Spinal cord (tissue), 10 donors: ENCODE measurements at places on chromosomes 3 and 15.
A peak's percentile ranks its signal among the peaks of the same experiment; 100 is the strongest.

DNA sequence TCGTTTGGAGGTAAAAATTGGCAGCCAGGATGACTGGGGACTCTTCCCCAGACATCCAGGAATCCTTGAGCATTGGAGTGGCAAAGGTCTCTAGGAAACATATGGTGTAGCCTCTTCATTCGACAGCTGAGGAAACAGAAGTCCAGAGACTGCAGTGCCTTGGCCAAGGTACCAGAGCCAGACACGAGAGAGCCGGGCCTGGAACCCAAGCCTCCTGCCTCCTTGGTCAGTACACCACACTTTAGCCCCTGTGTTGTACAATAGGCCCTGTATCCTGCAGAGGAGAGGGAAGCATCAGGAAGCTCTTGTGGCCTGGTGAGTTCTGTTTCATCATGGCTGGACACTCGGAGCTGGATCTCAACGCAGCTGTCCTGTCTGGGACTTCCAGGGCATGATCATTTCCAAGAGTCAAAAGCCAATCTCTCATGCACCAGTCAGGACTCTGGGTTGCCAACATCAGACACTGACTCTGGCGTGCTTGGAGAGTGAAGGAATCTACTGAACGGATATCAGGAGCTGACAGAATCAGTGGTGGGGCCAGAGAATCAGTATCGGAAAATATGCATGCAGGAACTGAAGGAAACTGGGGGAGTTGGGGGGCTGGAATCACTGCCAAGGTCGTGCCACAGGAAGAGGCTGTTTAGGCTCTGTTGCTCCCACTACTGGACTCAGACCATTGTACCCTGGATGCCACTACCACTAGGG is 6.4 kb upstream of the MINAR1 start:
- no peak for DNase-seq

- DNase-seq = no peak
These were observed 964 bp downstream of the NRROS start for GRCh38 chr3:196640297-196641018.

GRCh38 chr15:41801850-41802455 is 25.9 kb upstream of the JMJD7 start:
- DNase-seq = no peak

- DNase-seq = no peak
These were observed 459.7 kb upstream of the EPHA6 start for GRCh38 chr3:96354742-96355141.

DNA sequence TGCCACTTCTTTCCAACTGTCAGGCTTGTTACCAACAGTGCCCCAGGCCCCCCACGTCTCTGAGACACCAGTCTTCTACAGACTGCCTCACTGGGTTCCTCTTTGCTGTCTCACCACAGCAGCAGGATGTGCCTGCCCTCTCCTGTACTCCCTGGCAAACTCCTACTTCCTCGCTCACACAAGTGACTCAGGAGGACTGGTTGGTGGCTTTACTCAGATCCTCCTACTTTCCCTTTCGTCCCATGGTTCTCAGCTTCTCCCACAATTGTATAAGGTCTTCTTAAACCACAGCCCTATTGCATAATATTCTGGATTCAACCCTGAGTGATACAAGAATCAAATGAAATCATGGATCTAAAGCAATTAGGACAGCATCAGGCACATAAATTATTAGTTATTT is 246.6 kb upstream of the PROK2 start:
- no peak for DNase-seq

DNA sequence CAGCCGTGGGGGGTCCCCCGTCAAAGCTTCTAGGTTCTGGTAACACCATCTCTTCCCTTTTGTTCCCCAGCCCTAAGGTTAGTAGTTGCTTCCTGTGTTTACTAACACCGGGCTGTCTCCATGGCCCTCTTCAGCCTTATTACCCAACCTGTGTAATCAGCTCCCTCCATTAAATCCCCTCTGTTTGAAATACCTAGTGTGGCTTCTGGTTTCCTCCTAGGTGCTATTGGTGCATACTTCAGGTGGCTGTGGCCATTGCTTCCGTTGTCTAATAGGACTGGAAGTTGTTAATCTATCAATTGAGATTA is 35.3 kb downstream of the MOBP start:
- no peak for DNase-seq

GRCh38 chr3:67853520-67853919 is 199.1 kb upstream of the SUCLG2 start:
- DNase-seq = no peak

DNA sequence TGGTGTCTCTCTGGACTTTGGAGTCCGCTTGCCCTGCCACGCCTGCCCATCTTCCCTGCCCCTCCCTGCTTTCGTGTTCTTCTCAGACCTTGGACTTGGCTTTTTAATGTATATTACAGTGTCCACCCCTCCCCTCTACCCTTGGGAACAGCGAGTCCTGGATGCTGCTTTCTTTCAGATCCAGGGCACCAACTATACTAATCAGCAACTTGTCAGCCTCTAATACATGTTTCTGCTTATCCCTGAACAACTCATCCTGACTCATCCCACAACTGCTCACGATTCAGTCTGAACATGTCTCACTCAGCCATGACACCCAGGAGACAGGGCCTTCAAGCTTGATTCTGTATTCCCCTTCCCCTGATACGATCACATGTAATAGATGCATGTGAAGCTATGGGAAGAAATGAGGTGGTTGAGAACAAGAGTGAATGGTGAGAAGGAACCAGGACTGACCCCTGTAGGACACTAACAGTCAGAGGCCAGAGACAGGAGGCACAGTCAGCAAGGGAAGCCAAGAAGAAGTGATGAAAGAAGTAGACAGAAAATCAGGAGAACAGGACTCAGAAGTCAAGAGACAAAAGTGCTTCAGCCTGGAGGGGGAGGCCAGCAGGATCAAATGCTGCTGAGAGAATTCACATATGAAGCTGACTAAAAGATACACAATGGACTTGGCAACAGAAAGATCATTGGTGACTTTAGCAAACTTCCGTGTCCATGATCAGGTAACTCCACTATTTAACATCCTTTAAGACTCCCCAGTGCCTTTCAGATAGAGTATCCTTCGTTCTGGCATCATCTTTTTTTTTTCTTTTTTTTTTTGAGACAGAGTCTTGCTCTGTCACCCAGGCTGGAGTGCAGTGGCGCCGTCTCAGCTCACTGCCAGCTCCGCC is 35.4 kb downstream of the BCL2L10 start:
- no peak for DNase-seq

DNA sequence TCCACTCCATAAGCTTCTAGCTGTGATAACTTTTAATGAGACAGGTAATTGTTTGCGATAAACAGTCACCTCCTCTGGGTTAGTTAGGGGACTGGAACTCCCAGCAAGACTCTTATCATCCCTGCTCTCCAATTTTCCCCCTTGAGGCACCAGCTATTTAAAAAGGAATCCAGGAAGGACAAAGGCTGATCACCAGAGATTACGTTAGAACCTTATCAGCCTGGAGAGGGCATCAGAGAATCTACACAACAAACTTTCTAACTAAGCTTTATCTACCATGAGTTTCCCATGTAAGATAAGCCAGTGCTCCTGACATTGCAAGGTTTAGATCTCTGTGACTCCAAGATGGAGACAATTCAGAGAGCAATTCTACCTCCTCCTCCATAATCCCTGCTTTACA is 31.3 kb downstream of the GPR176 start:
- no peak for DNase-seq

GRCh38 chr15:35095941-35096340 is 10.8 kb upstream of the NANOGP8 start:
- no peak for DNase-seq

- no peak for DNase-seq
These were observed 24.6 kb downstream of the CCR4 start for GRCh38 chr3:32975891-32976595.

DNA sequence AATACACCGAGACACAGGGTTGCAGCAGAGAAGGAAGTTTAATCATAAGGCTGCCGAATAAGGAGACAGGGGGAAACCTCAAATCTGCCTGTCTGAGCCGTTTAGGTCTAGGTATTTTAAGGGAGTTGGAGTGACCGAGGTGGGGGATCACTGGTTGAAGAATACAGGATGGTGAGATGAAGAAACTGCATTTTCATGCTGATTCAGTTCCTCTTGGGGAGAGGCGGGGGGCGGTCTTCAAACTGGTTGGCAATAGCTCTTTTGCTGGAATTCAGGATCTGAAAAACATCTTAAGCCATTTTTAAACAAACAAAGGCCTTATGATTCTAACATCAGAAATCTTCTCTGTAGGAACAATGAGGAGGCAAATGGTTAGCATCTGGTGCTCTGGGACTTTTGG is 699.5 kb upstream of the CFAP20DC start:
- DNase-seq = no peak

DNA sequence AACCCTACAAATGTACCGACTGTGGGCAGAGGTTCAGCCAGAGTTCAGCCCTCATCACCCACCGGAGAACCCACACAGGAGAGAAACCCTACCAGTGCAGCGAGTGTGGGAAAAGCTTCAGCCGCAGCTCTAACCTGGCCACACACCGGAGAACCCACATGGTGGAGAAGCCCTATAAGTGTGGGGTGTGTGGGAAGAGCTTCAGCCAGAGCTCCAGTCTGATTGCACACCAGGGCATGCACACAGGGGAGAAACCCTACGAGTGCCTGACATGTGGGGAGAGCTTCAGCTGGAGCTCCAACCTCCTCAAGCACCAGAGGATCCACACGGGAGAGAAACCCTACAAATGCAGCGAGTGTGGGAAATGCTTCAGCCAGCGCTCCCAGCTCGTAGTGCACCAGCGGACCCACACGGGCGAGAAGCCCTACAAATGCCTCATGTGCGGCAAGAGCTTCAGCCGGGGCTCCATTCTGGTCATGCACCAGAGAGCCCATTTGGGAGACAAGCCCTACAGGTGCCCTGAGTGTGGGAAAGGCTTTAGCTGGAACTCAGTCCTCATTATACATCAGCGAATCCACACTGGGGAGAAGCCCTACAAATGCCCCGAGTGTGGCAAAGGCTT is 20.7 kb downstream of the ZSCAN2 start:
- DNase-seq = no peak

GRCh38 chr15:101342056-101342455 is 47.0 kb upstream of the SNRPA1 start:
- DNase-seq = no peak

DNA sequence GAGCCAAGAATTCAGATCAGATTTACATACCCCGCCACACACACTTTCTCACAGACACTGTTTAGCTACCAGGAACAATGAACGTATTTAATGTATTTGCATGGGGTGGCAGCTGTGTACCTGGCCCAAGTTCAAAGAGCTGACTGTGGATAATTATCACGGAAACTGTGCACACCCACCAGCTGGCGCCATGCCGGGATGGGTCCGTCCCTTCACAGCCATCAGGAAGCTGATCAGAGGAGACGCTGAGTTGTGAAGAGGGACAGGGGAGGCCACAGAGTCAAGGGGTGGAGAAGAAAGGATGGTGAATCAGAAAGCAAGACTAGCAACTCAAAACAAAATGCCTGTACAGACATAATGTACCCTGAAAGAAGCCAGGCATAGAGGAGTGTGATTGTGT is 13.1 kb upstream of the PLA2G4D start:
- DNase-seq = no peak

GRCh38 chr15:89784686-89784960 is 8.5 kb downstream of the MESP2 start:
- no peak for DNase-seq

- DNase-seq = no peak
These were observed 23.0 kb downstream of the TLNRD1 start for GRCh38 chr15:81023483-81024264.

DNA sequence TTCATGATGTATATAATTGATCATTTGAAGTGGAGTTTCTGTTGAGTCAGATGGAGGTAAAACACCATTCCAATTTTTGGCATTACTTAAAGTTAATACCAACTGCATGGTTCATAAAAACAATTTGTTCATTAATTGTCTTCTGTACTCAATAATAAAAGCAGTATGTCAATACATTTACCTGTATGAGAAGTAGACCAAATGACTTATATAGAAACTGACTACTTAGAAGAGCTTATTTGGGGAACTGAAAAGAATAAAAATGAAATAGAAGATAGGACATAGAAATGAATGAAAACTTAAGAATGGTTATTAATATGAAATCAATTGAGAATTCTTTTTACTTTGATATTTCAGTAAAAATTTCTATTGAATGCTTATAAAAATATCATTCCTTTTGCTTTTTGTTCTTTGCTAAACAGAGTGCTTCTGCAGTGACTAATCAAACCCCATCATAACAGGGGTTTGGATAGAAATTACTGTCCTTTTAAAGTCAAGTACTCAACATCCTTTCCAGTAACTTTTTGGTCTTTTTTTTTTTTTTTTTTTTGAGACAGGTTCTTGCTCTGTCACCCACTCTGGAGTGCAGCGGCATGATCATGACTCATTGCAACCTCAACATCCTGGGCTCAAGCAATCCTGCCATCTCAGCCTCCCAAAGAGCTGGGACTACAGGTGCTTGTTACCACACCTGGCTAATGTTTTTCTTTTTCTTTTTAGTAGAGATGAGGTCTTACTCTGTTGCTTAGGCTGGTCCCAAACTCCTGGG is 6.5 kb upstream of the CRYBG3 start:
- no peak for DNase-seq

- DNase-seq = no peak
These were observed 44.8 kb upstream of the UMPS start for GRCh38 chr3:124685481-124685880.

GRCh38 chr3:13308380-13308801 is 111.7 kb downstream of the NUP210 start:
- peak; percentile 77 for DNase-seq

GRCh38 chr15:63340353-63340752 is 41.3 kb downstream of the CA12 start:
- DNase-seq = no peak

DNA sequence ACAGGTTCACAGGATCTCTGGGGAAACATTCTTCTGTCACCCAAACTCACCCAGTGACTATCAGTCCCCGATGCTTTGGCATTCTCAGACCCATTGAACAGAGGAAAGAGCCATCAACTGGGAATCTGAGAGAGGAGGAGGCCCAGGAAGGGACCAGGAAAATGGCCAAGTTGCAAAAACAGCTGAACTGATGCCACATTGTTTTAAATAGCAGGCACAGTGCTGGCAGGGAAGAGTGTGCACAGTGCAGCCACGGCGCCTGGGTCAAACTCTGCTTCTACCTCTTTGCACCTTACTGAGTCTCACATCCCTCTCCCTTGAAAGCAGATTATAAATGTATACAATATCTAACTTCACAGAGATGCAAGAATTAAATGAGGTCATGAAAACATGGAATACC is 66.4 kb downstream of the SRGAP3 start:
- no peak for DNase-seq

- DNase-seq = no peak
These were observed 7.4 kb downstream of the ZNF589 start for GRCh38 chr3:48248095-48248850.
